ENCODE measurements at places on chromosomes 5 and 9. TPM values are rescaled to one million over a fixed set of nuclear protein-coding genes. Genes with fewer than 3 reads are reported as not detected.

TSPAN17 gene
- total RNA-seq = 65.8 TPM

PCDHB8 gene
- 0.39 TPM for total RNA-seq

CARD19 gene
- total RNA-seq = 61.0 TPM

IL4 gene
- not detected for total RNA-seq

RMRP gene
- total RNA-seq = 17.6 TPM

SAXO1 gene
- not detected for total RNA-seq

ORM2 gene
- not detected for total RNA-seq

MELK gene
- 75.9 TPM for total RNA-seq

GZMA gene
- total RNA-seq = not detected

MFAP3 gene
- total RNA-seq = 26.3 TPM

GTF3C4 gene
- 18.8 TPM for total RNA-seq

SYNPO gene
- 17.5 TPM for total RNA-seq

ELL2 gene
- total RNA-seq = 21.1 TPM

ZFP2 gene
- not detected for total RNA-seq

CAVIN4 gene
- total RNA-seq = 0.38 TPM

UBTD2 gene
- total RNA-seq = 14.1 TPM

ADAMTS12 gene
- 6.5 TPM for total RNA-seq

TMEM8B gene
- total RNA-seq = 1.8 TPM

SHISAL2B gene
- not detected for total RNA-seq

LRRC70 gene
- not detected for total RNA-seq

FAM78A gene
- 0.48 TPM for total RNA-seq

PCDHB3 gene
- not detected for total RNA-seq

LRRC19 gene
- not detected for total RNA-seq

RABEPK gene
- 39.6 TPM for total RNA-seq

KCNV2 gene
- not detected for total RNA-seq

GFI1B gene
- not detected for total RNA-seq

ZNF782 gene
- 1.4 TPM for total RNA-seq

PCDHGA6 gene
- total RNA-seq = 0.29 TPM

CHSY3 gene
- 0.10 TPM for total RNA-seq

FBP2 gene
- not detected for total RNA-seq

SSBP2 gene
- total RNA-seq = 10.7 TPM

CFAP77 gene
- not detected for total RNA-seq

PCDHB10 gene
- not detected for total RNA-seq

GPR151 gene
- total RNA-seq = not detected

PROB1 gene
- 0.28 TPM for total RNA-seq

ADAMTS19 gene
- total RNA-seq = not detected

FOXD4L6 gene
- not detected for total RNA-seq
